Central memory CD4-positive, alpha-beta T cell (primary cell): ENCODE measurements at places on chromosomes 6 and 20.

GRCh38 chr6:138508676-138508988 lies 9.3 kb upstream of the NHSL1 start:
- no peak for DNase-seq

GRCh38 chr6:115551527-115551926 lies 509.2 kb downstream of the FRK start:
- no peak for DNase-seq

DNA sequence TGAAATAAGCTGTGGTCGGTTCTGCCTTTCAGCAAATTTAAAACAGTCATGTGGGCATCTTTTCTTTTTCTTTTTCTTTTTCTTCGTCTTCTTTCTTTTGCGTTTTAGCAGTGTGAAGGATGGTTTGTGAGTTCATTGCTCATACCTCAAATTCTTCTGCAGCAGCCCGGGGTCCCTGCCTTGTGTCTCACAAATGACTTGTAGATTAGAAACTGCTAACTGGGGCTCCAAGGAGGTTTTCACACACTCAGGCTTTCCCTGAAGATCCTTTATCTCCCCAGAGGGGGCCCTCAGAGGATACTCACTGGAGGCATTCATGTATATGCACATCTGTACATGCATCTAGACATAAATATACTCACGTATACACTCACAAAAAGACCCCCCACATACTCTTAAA lies 1.7 kb downstream of the SMOC2 start:
- no peak for DNase-seq

DNA sequence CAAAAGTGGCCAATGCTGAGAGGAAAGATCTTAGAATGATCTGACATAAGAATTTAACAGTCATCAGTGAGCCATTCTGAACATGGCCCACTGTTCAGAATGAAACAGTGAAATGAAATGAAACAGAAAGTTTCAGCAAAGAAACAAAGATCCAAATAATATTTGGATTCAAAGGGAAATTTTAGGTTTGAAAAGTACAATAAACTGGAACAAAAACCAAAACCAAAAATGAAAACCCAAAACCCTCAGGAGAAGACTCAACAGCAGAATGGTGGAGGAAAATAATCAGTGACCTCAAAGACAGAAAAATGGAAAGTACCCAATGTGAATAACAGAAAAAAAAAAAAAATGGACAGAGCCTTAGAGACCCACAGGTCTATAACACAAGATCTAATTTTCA lies 66.1 kb upstream of the EMILIN3 start:
- no peak for DNase-seq

GRCh38 chr20:50615407-50615806 lies 75.9 kb downstream of the RIPOR3 start:
- DNase-seq: no peak

DNA sequence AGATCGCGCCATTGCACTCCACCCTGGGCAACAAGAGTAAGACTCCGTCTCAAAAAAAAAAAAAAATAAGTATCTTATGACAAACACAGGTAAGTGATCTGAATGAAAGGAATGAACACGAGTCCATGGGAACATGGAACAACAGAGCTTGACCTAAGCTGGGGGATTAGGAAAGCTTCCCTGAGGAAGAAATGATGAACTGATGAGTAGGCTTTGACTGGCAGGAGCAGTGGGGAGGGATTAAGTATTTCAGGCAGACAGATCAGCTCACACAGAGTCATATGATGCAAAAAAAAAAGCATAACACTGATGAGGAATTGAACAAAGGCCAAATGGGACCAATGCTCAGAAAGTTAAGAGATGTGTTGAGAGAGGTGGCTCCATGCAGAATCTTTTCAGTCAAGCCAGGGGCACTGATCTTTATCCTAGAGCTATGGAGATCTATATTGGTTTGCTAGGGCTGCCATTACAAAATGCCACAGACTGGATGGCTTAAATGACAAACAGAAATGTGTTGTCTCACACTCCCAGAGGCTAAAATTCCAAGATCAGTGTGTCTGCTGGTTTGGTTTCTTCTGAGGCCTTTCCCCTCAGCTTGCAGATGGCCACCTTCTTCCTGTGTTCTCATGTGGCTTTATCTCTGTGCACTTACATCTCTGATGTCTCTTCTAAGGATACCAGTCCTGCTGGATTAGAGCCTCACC lies 85.6 kb downstream of the ANKRD6 start:
- no peak for DNase-seq

DNA sequence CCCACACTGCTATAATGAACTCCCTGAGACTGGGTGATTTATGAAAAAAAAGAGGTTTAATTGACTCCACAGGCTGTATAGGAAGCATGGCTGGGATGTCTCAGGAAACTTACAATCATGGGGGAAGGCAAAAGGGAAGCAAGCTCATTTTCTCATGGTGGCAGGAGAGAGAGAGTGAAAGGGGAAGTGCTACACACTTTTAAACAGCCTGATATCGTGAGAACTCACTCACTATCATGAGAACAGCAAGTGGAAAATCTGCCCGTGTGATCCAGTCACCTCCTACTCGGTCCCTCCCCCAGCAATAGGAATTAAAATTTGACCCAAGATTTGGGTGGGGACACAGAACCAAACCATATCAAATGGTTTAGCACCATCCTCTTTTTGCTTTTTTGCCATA lies 116.6 kb upstream of the CEP162 start:
- DNase-seq: no peak
